ENCODE measurements at places on chromosomes 16 and 17. TPM values are rescaled to one million over a fixed set of nuclear protein-coding genes. Genes with fewer than 3 reads are reported as not detected.

Gene DLX3
- 1.1 TPM for total RNA-seq

GRCh38 chr17:58170622-58171021, 3.8 kb downstream of the OR4D2 start:
- DNase-seq = no peak

Gene LRRC75A
- total RNA-seq = 0.49 TPM

Gene ITGAD
- total RNA-seq = not detected

Gene KRTAP16-1
- total RNA-seq = not detected

Gene MYH11
- 1,287 TPM for total RNA-seq

Gene FBXO39
- 0.23 TPM for total RNA-seq

GRCh38 chr17:8887834-8888703, 20.6 kb upstream of the PIK3R6 start:
- no peak for DNase-seq

Gene STX1B
- total RNA-seq = 1.6 TPM

Gene CORO6
- total RNA-seq = 23.3 TPM

Gene TMEM238L
- 12.4 TPM for total RNA-seq

Gene MPV17L
- total RNA-seq = 17.1 TPM

GRCh38 chr17:80731323-80731722, 186.7 kb downstream of the RPTOR start:
- DNase-seq = no peak

DNA sequence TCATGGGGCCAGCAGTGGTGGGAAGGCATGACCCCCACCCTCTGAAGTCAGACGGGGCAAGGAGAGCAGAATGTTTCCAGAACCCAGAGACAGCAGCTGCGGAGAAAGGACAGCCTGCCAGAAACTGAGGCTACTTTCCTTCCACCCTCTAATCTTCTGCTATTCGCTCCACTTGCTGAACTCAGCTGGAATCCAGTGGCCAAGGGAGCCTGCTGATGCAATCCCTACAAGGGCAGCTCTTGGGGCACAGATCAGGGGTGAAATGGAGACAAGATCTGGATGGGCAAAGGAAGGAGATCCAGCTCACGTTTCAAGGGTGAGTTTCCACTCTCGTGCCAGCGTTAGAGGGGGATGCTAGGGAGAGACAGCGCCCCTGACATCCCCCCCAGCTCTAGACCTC, 479.1 kb downstream of the SLC39A11 start:
- no peak for DNase-seq

GRCh38 chr17:77882481-77883212, 75.9 kb upstream of the TNRC6C start:
- no peak for DNase-seq

Gene HOXB2
- total RNA-seq = 50.7 TPM

Gene ACSM3
- 30.6 TPM for total RNA-seq

Gene ACE
- total RNA-seq = 7.5 TPM

DNA sequence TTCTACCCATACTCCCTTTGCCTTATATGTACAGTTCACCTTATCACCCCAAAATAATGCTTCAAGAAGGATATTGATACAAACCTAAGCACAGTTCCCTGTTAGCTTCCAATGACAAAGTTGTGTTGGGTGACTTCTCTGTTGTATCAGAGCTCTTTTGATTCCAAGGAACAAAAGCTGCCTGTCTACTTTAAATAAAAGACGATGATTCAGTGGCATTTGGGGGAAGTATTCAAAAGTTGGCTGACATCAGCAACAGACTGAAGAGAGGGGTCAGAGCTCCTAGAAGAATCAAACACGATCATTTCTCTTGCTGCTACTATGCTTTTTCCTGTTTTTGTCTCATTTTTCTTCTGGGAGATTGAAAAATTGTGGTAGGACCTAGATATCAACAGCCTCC, 69.4 kb upstream of the CA10 start:
- DNase-seq = no peak

GRCh38 chr17:29278692-29279091, 15.3 kb downstream of the NUFIP2 start:
- no peak for DNase-seq

Gene IGSF6
- 5.2 TPM for total RNA-seq

GRCh38 chr16:72833969-72834368, 214.0 kb downstream of the ZFHX3 start:
- no peak for DNase-seq

DNA sequence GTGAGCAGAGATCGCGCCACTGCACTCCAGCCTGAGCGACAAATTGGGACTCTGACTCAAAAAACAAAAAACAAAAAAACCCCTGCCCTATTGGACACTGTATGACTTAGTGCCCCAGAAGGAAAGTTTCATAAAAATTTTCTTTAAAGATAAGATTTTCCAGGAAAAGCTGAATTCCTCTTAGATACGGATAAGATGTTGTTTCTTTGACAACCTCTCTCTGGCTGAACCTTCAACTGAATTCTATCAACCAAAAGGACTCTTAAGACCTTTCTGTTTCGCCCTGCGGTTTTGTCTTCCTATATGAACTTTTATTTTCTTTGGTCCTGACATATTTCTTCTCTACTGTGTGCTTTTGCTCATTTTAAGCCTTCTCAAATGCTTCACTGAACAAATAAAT, 35.8 kb downstream of the CPPED1 start:
- no peak for DNase-seq

DNA sequence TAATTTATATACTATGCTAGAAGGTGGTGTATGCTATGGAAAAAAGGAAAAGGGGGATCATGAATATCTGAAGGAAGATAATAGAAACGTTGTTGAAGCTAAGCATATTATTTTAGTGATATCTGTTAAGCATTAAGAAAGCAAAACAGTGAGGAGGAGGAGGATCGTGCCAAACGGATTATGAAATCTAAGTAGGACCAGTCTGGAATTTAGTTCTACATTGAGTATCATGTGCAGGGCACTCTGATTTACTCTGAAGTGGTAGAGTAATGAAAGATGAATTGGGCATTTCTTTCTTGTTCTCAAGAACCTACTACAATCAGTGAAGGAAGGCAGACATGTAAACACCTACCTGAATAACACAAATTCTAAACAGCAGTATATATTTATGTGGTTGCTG, 195.3 kb downstream of the CYB561 start:
- no peak for DNase-seq

Gene BICDL2
- 94.3 TPM for total RNA-seq

GRCh38 chr17:6626616-6627015, 13.9 kb downstream of the KIAA0753 start:
- no peak for DNase-seq

- no peak for DNase-seq
Observed at GRCh38 chr17:55649957-55650597, 72.6 kb downstream of the TMEM100 start.

GRCh38 chr17:48483004-48483403, 47.8 kb downstream of the HOXB1 start:
- no peak for DNase-seq

GRCh38 chr17:40695874-40696472, 7.6 kb downstream of the KRT24 start:
- no peak for DNase-seq

DNA sequence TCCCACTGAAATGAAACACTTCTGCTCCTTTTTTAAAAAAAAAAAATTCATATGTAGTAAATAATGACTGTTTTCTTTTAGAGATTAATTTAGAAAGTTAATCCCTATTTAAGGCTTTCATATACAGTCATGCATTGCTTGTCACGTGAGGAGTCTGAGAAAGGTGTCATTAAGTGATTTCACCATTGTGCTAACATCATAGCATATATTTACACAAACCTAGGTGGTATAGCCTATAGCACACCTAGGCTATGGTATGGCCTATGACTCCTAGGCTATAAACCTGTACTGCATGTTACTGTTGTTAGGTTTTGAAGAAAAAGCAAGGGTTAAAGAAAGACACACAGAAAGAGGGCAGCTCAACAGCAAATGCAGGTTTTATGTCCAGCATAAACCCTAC, 13.7 kb downstream of the PPY start:
- no peak for DNase-seq

- DNase-seq = no peak
Observed at GRCh38 chr16:62814891-62815290, 778.7 kb upstream of the CDH8 start.

DNA sequence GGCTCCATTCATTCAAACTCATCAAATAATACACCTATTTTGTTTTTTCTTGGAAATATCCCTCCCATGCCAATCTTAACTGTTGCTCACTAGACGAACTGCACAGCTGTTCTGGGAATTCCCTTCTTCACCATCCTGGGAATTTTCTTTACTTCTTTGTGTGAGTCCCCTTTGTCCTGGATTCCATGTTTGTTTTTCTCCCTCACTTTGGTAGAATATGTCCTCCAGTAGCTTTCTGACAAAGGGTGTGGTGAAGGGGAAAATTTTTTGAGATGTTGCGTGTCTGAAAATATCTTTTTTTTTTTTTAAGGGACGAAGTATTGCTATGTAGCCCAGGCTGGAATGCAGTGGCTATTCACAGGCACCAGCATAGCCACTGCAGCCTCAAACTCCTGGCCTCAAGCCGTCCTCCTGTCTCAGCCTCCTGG, 17.2 kb upstream of the UTP6 start:
- no peak for DNase-seq

Gene CDRT15L2
- not detected for total RNA-seq

DNA sequence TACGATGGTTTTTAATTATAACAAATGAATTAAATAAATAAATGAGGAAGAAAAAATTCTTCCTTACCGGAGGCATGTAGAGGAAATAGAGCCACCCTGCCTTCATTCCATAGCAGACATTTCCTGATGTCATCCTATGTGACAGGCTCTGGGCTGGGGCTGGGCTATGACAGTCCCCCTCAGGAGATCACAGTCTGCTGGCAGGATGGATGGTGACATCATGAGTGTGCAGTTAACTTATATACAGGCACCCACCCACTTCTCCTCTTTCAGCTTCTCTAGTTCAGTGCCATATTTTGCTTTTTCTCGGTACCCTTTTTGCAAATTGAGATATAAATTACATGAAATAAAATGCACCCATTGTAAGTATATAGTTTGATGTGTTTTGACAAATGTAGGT, 6.4 kb upstream of the CMTM3 start:
- DNase-seq = no peak

DNA sequence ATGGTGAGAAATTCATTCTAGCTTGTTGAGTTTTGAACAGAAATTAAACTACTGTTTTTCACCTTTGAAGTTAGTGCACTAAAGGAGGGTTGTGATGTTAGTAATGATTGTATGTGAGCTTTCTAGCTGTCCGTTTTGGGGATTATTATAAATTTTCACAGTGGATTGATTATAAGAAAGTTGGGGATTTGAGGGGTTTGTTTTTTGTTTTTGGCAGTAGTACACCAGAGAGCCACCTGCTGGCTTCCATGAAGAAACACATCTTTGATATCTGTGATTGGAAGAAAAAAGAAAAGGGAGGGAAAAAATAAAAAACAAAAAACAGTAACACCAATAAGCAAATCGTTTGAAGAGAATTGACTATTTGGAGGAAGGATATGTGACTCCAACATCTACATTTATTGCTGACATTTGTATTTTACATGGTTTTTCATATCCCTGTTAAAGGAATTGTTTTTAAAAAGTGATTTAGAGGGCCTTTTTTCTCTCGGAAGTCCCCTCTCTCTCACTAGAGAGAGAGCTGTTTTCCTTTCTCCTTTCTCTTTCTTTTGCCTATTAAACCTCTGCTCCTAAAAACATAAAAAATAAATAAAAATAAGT, 1469.5 kb upstream of the GOT2 start:
- no peak for DNase-seq

Measured in ureter (tissue), 1 donor.